ENCODE measurements at places on chromosomes 5 and 9.

- DNase-seq = no peak
Measured at GRCh38 chr9:35488566-35489312, 1.2 kb upstream of the RUSC2 start.

GRCh38 chr9:4864234-4864661 is 71.5 kb downstream of the RCL1 start:
- no peak for DNase-seq

DNA sequence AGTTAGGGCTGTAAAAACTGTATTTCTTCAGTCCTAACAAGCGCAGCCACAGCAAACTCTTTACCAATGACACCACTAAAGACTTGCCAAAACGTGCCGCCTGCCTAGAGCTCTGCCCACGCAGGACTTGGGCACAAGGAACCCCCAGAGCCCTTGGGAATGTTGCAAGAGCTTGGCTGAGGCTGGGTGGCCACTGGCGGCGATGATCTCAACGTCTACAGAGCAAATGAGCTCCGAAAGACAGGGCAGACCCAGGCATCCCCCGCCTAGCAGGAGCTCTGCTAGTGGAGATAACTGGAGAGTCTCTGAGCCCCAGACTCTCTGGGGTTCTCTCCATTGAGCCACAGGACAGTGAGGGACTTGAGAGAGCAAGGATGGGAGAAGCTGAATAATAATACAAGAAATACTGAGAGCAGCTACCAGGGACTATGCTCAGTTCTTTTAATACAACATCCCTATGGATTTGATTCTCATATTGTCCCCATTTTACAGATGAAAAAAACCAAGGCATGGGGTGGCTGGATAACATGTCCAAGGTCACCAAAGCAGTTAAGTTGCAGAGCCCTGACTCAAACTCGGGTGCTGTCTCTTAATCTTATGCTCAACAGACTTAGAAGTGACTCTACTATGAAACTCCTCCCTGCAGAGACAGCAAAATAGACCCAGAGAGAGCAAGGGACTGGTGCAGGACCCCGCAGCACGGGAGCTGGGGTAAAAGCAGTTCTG is 32.5 kb downstream of the SHB start:
- DNase-seq = no peak

- no peak for DNase-seq
Measured at GRCh38 chr9:121353241-121354061, 16.6 kb downstream of the STOM start.

GRCh38 chr9:25994605-25995004 is 316.4 kb upstream of the TUSC1 start:
- DNase-seq = no peak

GRCh38 chr9:77424993-77425392 is 223.1 kb downstream of the GNA14 start:
- DNase-seq = no peak

- no peak for DNase-seq
Measured at GRCh38 chr9:87271696-87272477, 225.8 kb upstream of the DAPK1 start.

GRCh38 chr9:86531273-86531970 is 177.2 kb upstream of the TUT7 start:
- no peak for DNase-seq

DNA sequence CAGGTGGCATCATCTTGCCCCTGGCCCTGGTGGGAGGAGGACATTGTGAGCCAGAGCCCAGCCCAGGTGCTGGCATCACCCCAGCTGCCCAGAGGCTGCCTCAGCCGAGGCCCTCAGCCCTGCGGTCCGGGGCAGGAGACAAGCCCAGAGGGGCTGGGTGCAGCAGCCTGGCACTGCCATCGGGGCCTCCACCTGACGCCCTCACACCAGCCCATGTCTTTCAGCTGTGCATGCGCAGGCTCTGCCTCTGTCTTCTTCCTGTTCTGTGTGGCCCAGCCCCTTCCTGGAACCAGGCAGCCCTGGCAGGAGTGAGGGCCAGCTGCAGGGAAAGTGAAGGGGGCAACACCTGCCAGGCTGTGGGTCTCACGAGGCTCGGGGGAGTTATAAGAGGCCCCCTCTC is 4.8 kb upstream of the CEL start:
- DNase-seq = no peak

GRCh38 chr9:131271506-131271931 is 4.8 kb downstream of the FAM78A start:
- no peak for DNase-seq

- DNase-seq = no peak
Measured at GRCh38 chr9:103649086-103649485, 445.0 kb upstream of the SMC2 start.

DNA sequence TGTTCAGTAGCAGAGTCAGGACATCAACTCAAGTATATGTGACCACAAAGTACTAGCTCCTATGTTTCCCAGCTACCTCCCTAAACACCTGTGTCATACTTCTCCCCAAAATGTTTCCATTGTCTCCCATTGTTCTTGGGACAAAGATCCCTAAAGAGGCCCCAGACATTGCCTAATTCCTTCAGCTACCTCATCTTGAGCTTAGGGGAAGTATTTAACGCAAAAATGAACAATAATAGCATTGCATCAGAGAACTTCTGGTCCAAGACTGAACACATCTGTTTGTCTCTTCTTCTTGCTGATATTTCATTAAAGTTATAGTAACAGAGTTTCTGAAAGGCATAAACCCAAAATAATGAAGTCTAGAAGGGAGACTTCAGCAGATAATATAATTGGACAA is 430.8 kb downstream of the MTRR start:
- no peak for DNase-seq

DNA sequence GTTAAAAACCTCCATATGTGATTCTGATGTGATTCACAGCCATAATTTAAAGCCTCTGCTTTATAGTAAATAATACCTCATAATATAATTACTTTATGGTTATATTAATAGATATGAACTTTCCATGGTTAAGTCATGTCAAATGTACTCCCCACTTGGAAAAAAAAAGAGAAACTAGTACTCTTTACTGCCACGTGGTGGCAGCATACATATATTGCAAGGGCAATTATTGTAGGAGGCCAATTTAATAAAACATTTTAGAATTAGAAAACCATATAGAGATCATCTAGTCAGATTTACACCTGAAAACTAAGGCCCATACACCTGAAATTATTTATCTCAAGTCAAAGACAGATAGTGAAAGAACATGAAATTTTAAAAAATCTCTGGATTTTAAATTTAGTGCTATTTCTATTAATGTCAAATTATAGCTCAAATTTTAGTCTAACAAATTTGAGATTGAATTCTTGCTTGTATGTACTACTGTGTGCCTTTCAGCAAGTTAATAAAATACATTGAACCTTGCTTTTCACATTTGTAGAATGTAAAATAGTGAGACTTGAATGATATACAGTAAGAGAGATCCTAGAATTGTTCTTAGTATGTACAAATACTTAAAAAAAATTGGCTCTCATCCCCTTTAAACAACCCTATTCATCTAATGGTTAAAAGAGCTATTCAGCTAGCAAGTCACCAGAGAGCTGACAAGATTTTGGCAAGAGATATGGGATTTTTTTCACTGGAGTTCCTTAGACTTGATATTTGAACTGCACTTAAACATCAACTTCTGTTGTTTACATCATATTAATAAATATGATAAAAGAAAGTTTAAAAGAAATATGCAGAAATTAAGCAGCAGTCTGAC is 603.8 kb downstream of the TLE4 start:
- DNase-seq = no peak

DNA sequence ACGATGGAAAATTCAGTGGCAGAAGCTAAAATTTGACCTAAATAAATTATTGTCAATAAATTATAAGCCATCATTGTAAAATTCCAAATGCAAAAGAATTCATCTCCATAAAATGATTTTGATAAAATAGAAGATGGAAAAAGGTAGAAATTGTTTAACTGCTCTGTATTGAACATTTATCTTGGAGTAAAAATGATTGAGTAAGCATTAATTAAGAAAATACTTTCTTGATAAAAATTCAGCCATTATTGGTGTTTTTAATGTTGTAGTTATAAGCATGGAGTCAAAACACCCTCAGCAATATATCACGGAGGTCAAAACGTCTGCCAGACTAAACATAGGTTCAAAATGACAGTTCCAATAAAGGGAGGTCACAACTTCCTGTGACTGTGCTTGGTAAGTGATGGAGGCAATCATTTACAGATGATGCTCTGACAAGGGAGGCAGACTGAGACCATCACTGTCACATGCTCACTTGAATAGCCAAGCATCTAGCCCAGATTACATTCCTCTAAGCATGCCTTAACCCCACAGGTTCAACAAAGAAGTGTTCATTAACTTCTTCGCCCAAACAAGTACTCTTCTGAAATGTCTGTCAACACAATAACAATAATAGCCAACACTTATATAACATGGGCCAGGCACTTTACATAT is 69.5 kb downstream of the SH3TC2 start:
- no peak for DNase-seq

GRCh38 chr9:136936645-136937170 is 7.8 kb downstream of the FBXW5 start:
- no peak for DNase-seq

- DNase-seq = no peak
Measured at GRCh38 chr9:131197160-131197911, 72.0 kb downstream of the NUP214 start.

- no peak for DNase-seq
Measured at GRCh38 chr9:97847474-97848214, 5.4 kb upstream of the FOXE1 start.

DNA sequence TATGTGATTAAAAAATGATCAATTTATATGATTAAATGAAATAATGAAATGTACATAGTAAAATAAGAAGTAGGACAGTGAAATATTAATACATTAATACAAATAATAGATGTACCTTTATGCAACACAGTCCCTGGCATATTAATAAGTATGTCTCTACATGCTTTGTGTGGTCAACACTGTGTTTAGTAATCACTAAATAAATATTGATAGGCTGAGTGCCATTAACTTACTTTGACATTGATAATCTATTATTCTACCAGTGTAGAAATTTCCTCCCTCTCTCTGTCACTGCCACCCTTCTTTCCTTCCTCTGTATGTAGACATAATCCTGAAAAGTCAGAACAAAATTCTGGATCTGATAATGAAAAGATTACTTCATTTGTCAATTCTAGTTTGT is 43.7 kb downstream of the RNF180 start:
- no peak for DNase-seq

DNA sequence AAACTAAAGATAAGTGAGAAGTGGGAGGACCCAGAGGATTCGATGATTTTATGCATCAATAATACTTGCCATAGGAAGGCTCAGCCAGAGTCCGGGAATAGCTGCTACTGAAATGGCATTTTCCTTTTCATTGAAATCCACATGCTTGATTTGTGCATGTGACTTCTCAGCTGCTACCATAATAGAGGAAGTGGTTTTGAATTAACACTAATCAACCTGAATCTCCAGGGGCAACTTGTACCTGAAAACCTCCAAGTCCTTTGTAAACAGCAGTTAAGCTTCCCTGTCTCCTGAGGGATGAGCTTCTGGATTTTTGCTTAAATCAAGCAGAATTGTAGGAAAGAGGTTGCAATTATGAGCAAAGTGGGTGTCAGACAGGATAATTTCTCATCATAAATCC is 124.9 kb downstream of the PPP2R2B start:
- no peak for DNase-seq

DNA sequence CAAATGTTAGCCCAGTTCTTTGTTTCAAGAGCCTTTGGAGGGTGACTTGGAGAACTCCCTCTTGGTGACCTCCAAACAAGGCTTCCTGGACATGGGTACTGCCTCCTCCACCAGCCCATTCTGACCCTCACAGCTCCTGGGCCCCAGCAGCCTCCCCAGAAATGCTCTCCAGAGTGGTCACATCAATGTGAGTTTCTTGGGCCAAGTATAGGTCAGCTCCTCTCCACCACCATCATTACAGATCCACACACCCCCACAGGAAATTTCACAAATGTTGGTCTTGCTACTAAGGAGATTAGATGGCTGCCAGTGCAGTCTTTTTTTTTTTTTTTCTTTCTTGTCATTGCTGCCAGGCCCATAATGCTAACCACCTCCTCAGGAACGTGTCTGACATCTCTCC is 410.7 kb downstream of the DTWD2 start:
- DNase-seq = no peak

DNA sequence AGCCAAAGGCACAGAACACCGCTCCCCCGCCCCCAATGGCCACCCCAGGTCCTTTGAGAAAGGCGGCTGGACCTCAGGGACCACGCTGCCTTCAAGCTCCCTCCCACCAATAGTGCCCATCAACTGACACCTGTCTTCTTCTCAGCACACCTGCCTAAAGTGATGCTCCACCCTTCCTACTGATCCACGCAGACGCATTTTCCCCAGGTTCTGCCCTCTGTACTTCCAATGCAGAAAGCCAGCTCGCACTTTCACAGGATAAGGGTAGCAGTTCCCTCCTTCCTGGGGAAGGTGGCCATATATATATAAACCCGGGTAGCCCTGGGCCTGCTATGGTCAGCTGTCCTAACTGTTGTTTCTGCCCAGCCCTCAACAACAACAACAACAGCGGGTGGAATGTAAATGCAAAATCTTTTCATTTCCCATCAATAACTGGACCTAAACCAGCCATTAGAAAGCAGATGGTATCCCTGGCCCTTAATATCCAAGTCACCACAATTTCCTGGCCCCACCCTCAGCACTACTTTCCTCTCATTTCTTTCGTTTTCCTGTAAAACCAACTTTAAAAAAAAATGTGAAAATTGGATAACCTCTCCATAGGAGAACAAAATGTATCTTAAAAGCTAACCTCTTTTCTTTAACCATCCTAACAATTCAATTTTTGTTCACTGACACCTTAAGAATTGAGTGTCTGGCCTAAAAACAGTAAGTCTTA is 1.7 kb downstream of the GOLM1 start:
- DNase-seq = no peak

DNA sequence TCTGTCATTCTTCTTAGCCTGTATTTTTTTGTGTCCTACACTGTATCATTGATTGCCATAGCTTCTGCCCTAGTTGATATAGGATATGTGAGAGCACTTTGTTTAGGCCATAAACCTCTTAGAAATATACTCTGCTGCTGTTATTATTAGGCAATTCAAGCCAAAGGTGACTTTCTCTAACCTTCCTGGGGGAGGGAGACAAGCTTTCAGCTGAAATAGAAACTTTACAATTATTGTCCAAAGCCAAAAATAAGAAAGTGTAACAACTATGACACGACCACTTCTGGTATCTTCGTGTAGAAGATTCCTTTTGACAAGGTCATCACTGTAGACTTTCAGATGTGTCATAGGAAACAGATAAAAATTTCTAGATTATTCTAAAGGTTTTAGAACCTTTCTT is 12.2 kb upstream of the CSNK1A1 start:
- DNase-seq = no peak

GRCh38 chr5:153881687-153882086 is 157.0 kb downstream of the FAM114A2 start:
- DNase-seq = no peak

- DNase-seq = no peak
Measured at GRCh38 chr5:83653669-83654068, 67.0 kb downstream of the HAPLN1 start.

DNA sequence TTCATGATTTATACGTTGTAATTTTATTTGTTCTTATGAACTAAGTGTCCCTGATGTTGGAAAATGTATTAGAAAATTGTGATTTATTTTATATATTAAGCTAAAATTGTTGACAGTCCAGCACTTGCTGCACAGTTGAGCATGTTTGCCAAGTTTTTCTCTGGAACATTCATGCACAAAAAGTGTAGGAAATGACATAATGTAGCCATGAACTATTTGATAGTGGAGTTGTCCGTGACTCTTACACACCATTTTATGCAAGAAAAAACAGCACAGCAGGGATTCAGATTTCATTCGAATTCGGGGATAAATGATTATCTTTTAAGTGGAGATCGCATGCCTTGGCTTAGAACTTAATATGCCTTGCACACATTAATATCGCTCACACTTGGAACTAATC is 708.6 kb upstream of the WWC1 start:
- no peak for DNase-seq
